ENCODE measurements at places on chromosomes 16 and 17.

- DNase-seq: no peak
Observed at GRCh38 chr16:23384878-23385277, 68.1 kb downstream of the COG7 start.

GRCh38 chr17:35804658-35805192, 4.6 kb upstream of the TAF15 start:
- DNase-seq: peak; percentile 93

DNA sequence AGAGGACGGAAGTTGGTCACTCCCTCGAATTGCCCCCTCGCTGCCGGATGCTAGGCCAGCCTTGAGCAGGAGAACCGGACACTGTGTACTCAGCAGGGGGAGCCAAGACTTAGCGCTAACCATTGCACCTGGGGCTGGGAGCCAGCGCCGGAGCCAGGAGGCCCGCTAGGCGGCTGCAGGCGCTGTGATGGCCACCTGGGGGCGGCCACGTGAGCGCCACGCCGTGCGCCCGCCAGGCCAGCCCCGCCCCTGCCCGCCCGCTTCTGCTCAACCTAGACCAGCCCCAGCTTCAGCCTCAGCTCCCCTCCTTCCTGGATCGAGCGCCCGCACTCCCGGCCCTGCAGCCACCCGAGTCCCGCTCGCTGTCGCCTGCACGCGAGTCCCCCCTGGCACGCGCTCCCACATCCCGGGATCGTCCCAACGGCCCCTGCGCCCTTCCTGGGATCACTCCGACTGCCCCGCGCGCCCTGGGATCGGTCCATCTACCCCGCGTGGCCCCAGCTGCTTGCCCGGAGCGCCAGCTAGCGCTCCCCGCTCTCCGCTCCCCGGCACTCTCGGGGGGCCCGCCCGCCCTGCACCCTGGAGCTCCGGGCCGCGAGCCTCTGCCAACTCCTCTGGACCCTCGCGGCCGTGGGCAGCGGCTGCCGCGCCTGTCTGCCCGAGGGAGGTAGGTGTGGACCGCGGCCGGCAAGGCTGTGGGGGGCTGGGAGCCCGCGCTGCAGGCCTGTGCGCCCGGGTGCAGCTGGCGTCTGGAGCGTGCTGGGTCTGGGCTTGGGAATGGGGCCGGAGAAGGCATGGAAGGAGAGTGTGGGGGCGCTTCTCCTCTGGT, at the start of gene EEF2K:
TSS of gene EEF2K (plus strand) at position 266 of the 829 bp plus-strand sequence. CDS start 19,452 bp downstream, outside the sequence.
- DNase-seq: peak; percentile 96

DNA sequence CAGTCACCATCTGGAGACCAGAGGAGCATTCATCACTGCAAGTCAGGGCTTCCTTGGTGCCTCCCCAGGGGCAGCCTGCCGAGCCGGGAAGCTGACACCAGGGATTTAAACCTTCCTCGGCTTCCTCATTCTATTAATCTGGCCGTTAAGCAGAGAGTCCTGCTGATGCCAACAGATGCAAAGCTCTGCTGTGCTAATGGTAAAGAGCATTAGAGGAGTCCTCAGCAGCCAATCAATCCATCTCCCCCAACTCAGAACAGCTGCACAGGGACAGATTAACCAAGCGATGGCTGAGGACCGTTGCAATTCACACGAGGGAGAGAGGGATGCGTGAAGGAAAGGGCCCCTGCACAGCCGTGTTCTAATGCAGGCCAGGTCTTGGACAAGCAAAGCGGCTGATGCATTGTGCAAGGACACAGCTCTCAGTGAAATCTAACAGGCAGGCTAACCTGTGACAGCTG, 116.6 kb downstream of the XYLT1 start:
- no peak for DNase-seq

GRCh38 chr16:74268372-74268782, 28.2 kb upstream of the PSMD7 start:
- no peak for DNase-seq

Data from iris pigment epithelial cell (primary cell).